ENCODE measurements at places on chromosomes 4 and X.
A peak's percentile ranks its signal among the peaks of the same experiment; 100 is the strongest.

DNA sequence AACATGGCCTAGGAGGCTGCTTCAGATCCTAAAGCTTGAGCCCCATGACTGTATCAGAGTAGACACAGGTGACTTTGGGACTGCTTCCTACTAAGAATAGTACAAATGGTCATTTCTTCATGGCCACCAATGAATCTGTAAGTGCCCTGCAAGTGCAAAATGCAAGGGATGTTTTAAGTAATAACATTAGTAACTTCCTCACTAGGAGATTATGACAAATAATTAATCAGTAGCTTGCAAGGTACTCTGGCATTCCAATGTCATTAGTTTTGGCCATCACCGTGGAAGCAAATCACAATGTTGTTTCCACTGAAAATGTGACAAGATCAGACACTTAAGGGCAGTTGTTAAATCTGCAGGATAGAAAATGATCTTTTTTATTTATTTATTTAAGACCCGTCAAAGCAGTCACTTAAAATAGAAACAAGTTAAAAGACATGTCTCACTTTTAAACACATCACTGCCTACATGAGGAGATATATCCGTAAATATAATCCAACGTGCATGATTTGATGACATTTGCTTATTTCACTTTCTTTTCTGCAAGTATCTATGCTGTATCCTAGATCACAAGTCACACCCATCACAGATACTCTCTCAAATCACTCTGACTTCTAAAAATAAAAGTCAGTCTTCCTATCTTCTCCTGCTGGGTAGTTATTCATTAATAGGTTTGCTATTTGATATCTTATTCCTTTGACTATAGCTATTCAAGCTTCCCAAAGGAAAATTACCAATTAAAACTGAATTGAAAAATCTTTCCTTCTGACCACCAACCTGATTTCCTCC is 400.6 kb downstream of the IL15 start:
- no peak for DNase-seq

GRCh38 chrX:153960077-153960476 is 11.5 kb downstream of the HCFC1 start:
- no peak for DNase-seq

DNA sequence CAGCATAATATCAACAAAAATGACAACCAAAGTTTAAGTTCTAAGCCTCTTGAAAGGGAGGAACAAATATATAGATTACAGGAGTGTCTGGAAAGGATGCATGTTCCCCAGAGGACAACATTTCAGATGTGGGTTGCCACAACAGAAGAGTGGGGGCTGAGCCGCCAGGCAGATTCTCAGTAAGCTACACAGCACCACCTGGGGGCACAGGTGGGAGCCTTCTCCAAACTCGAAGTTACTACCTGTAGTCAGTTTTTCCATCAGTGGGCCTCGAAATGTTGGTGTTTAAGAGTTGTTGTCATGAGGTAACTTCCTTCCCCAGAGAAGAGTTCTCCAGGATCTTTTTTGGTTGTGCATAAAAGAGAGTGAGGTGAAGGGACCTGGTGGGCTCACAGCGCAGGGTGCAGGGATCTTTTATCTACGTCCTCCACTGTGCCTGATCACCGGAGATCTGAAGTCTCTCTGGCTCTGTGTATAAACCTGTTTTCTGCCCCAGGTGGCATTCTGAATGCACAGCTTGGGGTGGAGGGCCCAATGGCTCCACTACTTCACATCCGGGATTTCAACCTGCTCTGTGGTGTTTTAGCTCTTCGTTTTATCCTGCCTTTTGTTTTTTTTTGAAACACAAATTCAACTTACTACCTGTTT is 58.4 kb upstream of the STS start:
- DNase-seq, result peak; percentile 8

DNA sequence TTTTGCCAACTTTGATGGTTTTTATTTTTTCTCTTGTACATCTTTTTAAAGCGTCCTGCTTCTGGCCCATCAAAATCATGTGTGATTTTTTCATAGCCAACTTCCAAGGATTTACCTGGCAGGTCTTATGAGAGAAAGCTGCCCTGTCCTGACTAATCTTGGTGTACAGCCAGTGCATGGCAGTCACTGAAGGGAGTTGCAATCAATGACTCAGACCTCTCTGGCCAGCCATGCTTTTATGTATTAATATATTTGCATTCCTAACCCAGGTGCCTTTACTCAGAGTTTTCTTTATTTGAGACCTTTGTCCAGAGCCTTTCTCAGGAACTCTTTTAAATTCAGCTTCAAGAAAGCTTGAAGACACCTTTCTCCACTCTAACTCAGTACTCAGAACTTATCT is 691.5 kb upstream of the HTR2C start:
- DNase-seq, result no peak

DNA sequence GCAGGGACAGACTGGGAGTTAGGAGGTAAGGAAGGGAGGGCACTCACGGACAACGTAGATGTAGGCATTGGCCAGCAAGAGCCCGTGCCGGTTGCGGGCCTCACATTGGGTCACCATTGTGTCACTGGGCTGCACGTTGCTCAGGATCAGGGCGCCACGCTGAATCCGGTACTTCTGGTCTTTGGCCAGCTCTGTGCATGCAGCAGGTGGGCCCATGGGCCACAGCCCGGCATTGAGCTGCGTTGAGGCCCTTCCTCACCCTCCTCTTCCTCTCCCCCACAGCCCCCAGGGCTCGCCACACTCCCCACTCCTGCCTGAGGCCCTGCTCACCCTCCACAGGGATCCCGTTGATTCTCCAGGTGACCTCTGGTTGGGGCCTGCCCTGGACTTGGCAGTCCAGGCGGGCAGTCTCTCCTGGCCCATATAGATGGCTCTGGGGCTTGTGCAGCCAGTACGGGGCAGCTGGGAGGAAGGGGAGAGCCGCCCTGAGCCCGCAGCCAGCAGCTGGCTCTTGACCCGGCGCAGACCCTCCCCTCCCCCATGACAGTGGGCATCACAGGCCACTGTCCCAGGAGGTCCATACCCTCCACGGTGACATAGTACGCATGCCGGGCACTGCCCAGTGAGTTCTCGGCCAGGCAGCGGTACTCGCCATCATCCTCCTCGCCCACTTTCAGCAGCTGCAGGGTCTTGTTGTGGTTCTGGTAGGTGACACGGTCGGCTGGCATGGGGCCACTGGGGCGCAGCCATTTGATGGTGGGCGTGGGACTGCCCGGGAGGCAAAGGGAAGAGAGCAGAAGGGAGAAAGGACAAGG is 16.3 kb downstream of the L1CAM start:
- DNase-seq, result no peak

DNA sequence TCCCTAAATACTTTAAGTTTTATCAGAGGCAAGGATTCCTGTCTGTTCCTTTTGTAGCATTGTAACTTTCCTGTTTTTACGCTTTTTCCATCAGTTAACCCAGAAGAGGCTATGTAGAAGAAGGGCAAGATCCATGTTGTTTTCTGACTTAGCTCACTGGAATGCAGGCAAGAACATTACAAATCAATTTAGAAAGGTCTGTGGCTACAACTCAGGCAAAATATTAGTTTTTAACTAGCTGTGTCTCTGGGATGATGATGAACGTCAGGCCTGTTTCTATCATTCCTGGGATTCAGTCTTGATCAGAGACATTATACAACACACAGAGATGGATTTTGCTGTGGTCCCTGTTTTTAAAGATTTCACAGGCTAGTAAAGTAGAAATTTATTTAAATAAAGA is 813.0 kb upstream of the POU3F4 start:
- DNase-seq, result no peak

- no peak for DNase-seq
Measured at GRCh38 chrX:38326086-38326485, 1.2 kb downstream of the RPGR start.

GRCh38 chr4:140799686-140800225 is 43.6 kb upstream of the TBC1D9 start:
- no peak for DNase-seq

DNA sequence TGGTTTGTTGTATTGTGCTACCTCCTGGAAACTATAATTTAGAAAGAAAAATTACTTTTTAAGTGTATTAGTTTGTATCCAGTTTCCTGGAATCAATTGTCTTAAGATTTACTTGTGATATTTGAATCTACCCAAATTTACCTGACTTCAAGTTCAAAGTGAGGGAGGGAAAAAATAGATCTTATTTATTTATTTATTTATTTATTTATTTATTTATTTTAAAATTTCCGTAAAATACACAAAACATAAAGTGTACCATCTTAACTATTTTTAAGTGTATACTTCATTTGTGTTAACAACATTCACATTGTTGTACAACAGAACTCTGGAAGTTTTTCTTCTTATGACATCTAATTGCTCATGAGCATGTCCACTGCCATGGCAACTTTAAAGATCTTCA is 356.0 kb downstream of the DACH2 start:
- DNase-seq, result no peak

GRCh38 chr4:108637856-108638255 is 12.5 kb upstream of the OSTC start:
- no peak for DNase-seq

DNA sequence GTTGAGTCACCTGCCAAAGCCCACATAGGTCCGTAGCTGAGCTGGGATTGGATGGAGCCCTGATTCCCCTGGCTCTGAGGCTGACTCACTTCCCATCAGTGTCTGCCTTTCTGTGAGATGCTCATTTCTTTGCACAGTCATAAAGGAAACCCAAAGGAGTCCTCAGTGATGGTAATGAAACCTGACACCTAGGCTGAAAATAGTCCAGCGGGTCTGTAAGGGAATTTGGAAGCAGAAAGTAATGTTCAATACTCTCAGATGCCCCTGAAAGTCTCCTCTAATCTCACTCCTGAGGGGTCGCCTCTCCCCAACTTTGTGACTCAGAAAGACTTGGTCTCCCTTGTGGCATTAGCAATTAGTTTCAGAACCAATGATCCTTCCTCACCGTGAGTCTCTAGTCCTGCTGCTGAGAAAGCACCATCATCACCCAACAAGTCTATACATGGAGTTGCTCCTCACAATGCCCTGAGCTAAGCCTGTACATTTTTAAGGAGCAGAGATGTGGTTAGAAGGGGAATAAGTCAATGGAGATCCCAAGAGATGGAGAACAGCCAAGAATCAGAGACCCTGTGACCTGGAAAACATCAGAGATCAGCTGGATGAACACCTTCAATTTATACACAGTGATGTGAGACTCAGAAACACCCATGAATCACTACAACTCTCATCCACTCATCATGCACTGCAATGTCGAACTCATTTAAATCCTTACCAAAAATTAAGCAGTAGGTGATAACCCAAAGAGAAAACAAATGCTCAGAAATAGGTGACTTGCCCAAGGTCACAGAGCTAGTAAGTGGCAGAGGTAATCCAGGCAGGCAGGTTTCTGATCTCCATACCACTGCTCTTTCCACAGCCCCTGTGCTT is 219.0 kb upstream of the CPEB2 start:
- DNase-seq, result peak; percentile 43

DNA sequence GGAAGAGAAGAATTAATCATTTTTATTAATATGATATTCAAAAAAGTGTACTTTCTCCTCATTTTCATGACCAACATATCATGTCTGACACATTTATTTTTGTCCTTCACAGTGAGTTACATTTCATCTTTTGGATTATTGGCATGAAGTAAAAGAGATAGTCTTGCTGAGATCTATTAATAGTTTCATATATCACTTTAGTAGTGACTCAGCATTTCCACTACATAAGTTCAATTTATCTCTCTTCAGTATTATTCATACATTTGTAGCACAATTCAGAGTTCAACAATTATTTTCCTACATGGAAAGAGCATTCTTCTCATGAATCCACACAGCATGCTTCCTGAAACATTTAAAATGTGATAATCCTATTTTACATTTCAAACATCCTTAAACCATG is 1461.1 kb downstream of the TECRL start:
- DNase-seq, result no peak

GRCh38 chr4:749698-750666 is 44.4 kb downstream of the PCGF3 start:
- no peak for DNase-seq

Data from activated T-cell treated with anti-CD3 and anti-CD28 coated beads for 48 hours (primary cell).